ENCODE measurements at places on chromosomes 4 and X.

- no peak for DNase-seq
These were observed 27.9 kb downstream of the TSC22D3 start for GRCh38 chrX:107747596-107748161.

DNA sequence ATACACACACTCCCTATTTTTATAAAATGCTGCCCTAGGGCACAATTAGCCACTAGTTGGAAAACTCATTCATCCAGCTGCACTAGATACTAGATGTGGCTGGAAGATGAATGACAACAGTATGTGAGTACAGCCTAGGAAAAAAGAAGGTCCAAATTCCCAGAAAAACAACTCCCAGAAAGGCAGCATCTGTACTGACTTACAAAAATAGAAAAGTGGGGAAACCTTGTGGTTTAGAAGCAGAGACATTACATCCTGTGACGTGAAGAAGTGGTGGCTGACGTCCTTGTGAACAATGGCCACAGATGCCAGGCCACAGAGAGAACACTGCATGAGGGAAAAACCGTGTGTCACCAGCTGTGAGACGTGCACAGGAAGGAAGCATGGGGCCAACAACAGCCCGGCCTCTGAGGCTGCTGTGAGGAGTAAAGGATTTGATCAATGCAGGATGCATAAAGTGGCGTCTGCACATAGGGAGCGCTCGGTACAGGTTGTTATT, 81.2 kb downstream of the SPRY1 start:
- peak; percentile 93 for DNase-seq

DNA sequence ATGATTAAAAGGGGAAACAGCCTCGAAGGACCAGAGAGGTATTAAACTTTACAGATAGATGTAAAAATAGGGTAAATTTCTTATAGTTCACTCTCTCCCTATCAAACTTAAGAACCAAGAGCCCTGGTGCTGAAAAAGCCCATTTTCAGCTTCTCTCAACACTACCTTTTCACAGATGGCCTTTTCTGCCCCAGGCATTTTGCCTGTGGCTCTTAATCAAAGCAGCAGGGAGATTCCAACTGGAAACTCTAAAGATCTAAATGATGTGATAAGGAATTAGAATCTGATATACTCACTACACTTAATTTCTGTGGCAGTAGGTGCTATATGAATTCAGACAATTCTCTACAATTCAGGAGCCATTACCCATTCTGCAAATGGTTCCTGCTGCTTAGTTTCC, 60.0 kb downstream of the AMMECR1 start:
- no peak for DNase-seq

GRCh38 chr4:40617872-40618271, 11.8 kb downstream of the RBM47 start:
- DNase-seq, result no peak

DNA sequence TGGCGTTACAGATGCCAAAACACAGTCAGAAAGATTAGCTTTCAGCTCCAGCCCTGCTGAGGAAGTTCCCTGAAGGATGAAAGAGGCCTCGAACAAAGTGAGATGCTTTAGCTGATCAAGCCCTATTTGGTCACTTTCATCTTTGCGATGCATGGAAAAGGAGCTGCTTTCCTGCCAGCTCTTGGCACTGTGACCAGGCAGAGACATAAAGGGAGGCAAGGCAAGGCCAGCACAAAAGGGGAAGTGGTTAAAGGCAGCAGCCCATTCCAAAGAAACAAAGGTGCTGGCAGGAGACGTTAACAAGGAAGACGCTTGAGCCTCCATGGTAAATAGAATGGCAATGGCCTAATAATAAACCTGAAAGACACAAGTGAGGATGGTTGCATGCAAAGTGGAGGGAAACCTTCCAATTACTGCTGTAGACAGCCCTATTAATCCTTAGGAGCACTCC, 617.1 kb upstream of the INTU start:
- DNase-seq, result no peak

- DNase-seq, result no peak
These were observed 671 bp downstream of the HPF1 start for GRCh38 chr4:169756971-169757574.

DNA sequence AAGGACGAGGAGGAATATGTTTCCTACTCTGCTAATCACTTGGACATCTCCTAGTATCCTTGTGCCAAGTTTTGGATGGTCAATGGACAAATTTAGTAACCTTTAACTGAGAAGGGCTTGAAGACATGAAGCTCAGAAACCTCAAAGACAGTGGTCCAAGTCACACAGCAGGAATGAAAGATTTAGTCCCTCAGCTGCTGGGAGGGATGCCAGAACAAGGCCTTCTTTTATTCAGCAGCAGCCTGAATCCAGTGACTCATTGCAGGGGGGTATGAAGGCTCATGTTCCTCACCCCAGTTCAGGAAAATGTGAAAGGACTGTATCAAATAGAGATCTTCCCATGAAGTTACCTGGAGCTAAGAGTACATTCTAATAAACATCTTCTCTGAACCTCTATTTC, 214.9 kb upstream of the UGT8 start:
- DNase-seq, result no peak

DNA sequence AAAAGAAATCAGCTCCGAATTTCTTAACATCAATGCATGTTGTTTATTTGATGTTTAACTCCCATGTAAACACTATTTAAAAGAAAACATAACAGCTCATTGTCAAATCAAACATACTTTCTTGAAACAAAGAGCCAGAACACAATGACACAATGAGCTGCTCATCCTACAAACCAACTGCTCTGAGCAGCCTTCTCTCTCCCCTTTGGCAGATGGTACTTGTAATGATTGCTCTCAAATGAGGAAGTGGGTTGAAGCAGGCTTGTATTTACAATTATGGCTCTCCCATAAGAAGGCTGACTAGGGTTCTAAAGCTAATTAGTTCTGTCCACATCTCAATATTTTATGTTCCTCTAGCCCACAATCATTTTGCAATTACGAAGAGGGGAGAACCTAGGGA, 637.8 kb upstream of the ADGRL3 start:
- no peak for DNase-seq

DNA sequence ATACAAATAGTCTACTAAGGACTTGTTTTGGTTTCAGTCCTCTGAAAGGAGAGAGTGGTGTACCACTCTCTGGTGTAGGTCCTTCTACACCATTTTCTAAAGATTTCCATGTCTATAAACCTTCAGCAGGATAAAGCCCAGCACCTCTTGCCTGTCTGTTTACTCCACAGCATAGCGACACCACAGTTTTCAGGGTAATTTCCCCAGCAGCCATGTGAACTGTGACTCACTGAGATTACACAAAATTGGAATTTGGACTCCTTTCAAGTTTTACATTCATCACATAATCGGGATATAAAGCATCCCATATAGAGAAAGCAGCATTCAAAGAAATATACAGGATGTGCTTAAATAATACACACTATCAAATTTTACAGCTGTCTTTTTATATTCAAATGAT, 229.6 kb downstream of the PRDM5 start:
- DNase-seq, result no peak

GRCh38 chr4:13024147-13025105, 459.7 kb downstream of the RAB28 start:
- DNase-seq, result no peak

DNA sequence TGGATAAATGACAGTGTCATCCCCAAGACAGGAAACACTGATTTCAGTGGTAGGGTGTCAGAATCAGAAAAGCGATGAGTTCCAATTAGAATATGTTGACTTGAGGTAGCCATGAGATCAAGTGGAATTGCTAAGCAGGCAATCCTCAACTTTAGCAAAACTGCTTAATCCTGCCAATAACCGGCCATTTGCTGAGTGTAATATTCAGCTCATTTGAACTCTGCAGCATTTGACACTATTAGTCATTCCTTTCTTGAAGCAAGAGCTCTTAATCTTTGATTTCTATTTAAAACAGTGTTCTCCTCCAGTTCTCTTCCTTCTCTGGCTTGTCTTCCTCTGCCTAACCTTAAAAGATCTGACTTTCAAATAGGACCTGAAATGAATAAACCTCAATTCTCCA, 68.7 kb upstream of the DCLK2 start:
- no peak for DNase-seq

- no peak for DNase-seq
These were observed 234.0 kb downstream of the SPOCK3 start for GRCh38 chr4:167000141-167000852.

DNA sequence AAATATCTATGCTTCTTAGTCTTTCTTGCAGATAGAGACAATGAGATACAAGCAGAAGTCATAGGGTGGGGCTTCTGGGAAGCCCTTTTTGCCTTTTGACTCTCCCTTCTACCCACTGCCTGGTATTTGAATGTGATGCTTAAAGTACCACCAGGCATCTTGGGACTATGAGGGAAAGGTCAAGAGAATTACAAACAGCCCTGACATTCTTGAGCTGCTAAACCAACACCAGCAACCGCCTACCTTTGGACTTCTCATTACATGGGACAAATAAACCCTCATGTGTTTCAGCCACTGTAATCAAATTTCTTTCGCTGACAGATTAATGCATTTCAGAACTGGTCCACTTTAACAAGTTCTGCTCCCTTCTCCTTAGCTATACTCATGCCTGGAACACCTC, 112.8 kb downstream of the LUZP4 start:
- DNase-seq, result no peak

GRCh38 chrX:2299871-2300270, 200.9 kb downstream of the DHRSX start:
- no peak for DNase-seq

DNA sequence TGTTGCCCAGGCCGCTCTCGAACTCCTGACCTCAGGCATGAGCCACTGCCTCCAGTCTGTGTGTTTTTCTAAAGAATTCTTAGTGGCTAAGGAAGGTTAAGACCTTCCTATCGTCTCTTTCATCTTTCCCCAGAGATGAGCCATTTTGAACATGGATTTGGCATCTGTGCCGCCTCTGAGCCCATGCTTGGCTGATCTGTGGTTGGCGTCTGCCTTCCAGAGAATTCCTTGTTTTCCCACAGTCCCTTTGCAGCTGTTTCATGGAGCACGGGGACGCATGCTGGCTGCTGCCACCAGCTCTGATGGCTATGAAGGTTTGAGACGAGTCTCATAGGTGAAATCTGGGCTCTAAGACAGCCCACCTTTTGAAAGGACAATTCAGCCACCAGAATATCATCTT, 60.4 kb downstream of the SHROOM2 start:
- DNase-seq, result no peak

GRCh38 chr4:61783050-61783449, 582.9 kb downstream of the ADGRL3 start:
- DNase-seq, result no peak

DNA sequence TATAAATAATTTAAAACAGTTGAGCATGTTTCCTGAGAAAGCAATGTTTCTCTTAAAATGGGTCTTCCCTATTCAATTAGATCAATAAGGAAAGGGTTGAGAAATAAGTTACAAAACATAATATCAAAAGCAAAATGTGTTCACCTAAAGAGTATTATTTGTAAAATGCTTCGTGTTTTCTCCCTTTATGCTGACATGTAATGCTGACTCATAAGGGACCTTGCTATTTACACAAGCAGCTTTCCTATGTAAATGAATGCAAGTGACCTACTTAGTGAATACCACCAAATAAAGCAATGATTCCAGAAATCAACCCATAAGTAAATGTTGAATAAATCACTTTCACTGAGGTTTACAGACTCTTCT, 91.5 kb downstream of the ELOVL6 start:
- no peak for DNase-seq

GRCh38 chr4:8410641-8411271, 29.8 kb downstream of the ACOX3 start:
- DNase-seq, result peak; percentile 47

GRCh38 chr4:187993827-187994226, 1.7 kb upstream of the ZFP42 start:
- no peak for DNase-seq

DNA sequence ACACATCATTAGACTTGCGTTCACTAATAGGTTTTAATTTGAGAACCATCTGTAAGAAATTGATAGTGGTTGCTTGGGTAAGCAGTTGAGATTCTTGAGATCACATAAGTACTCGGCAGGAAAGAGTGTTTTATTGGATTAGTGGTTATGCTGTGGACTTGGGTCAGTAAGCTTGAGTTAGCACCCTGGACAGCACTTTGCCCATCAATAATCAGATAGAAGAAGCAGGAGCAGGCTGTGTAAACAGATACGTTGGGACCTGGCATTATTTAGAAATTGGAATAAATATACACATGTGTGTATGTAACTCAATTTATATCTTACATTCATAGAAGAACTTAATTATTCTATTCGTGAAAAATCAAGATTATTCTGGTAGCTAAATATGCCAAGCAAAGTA, 357.5 kb upstream of the SMIM31 start:
- no peak for DNase-seq

DNA sequence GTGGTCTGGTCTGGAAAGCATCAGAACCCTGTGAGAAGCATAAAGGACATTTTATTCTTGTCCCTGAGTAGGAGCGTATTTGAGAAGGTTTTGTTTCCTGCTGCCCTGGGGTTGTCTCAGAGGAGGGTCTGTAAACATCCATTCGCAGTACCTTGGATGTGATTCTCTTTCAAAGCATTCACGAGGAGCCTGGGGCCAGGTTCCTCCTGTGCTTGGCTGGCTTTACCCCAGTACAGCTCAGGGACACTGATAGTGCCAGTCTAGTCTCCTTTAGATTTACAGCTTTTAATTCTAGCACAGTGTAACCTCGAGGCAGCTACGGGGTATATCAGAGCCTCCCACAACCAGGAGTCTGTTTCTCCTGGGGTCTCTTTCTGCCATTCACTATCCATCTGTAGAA, 2.7 kb downstream of the CLRN2 start:
- DNase-seq, result no peak

- DNase-seq, result no peak
These were observed 125.8 kb downstream of the IRF2 start for GRCh38 chr4:184348311-184349233.

DNA sequence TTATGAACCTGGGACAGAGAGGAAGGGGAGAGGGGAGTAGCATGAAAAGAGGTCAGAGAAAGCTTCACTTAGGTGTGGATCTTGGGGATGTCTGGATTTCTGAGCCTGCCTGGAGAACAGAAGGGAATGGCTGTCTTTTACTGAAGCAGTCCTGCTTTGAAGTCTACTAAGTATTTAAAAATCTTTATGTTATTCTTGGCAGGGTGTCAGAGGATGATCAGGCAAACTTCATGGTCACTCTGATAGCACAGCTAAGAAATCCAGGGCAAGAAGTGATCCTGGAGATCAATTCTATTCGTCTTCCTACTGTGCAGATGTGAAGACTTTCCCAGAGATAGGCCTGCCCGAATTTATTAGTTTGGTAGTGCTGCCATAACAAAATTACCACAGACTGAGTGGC, 464.4 kb upstream of the BOD1L1 start:
- DNase-seq, result no peak

GRCh38 chr4:94546949-94547348, 95.2 kb downstream of the PDLIM5 start:
- no peak for DNase-seq

- no peak for DNase-seq
These were observed 40.7 kb downstream of the ANXA3 start for GRCh38 chr4:78592088-78592783.

GRCh38 chr4:139913398-139913990, 240.5 kb downstream of the MAML3 start:
- DNase-seq, result no peak

GRCh38 chr4:101697266-101697665, 93.3 kb upstream of the BANK1 start:
- DNase-seq, result no peak

GRCh38 chrX:40104630-40104984, 6.8 kb upstream of the BCOR start:
- DNase-seq, result no peak

- no peak for DNase-seq
These were observed 370.8 kb downstream of the GPM6A start for GRCh38 chr4:175441256-175441655.
